ENCODE measurements at places on chromosomes 2 and 18.

DNA sequence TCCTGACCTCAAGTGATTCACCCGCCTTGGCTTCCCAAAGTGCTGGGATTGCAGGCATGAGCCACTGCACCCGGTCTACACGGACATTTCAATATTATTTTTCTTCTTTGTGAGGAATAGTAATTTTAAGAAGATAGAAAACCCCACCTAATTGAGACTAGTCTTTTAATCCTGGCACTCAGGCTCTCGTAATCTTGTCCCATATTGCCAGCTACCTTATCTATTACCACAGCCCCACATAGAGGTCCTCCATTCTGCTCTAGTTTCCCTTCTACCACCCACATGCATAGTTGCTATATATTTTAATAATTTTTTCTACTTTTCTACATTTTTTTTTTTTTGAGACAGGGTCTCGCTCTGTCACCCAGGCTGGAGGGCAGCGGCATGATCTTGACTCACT, 9.5 kb upstream of the USP14 start:
- no peak for DNase-seq

DNA sequence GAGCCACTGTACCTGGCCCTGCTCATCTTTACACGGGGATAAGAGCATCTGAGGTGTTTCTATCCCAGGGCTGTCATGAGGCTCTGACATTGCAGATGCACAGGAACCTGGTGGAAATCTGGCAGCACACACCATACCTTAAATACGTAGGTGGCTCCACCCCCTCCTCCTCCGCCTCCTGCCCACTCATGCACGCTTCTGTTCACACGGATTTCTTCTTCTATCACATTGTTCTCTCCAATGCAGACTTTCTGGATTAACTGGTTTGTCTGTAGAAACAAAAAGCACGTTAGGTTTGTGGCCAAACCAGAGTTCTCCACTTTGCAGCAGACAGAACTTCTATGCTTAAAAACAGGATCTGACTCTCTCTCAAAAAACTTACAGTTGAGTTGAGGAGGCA, 118.2 kb downstream of the CLIP4 start:
- no peak for DNase-seq

DNA sequence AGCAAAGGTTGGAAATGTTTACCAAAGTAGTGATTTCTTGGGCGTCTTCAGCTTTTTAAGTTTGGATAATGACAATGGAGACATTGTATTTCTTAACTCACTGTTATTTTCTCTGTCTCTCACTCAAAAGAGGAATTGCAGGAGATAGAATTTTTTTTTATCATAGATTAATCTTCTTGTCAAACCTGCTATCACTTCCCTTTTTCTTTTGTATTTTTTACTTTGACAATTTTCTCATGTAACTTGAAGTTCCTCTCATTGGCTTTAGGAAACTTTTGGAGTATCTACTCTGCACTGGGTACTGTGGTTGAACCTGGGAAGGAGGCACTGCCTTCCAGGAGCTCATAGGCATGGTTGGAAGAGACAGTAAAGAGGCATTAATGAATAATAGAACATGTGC, 489.1 kb downstream of the CNTNAP5 start:
- no peak for DNase-seq

GRCh38 chr2:50529600-50530218, 502.2 kb downstream of the NRXN1 start:
- DNase-seq = peak; percentile 26

- DNase-seq = no peak
Observed at GRCh38 chr2:132937629-132938028, 267.6 kb upstream of the LYPD1 start.

DNA sequence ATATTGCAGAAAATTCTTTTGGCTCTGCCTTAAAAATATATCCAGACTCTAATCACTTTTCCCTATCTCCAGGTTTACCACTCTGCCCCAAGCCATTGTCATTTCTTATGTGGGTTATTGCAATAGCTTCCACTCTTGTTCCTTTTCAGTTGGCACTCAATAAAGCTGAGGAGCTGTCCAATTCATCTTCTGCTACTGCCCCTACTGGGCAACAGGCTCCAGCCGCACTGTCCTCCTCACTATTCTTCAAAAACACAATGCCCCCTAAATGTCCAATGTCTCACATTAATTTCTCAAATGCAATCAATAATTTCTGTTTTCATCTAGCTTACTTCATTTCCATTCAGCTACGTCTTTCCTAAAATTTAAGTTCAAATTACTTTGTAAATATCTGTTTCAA, 1262.5 kb upstream of the CDH2 start:
- no peak for DNase-seq

GRCh38 chr2:86010083-86010482, 95.6 kb downstream of the POLR1A start:
- DNase-seq = no peak

DNA sequence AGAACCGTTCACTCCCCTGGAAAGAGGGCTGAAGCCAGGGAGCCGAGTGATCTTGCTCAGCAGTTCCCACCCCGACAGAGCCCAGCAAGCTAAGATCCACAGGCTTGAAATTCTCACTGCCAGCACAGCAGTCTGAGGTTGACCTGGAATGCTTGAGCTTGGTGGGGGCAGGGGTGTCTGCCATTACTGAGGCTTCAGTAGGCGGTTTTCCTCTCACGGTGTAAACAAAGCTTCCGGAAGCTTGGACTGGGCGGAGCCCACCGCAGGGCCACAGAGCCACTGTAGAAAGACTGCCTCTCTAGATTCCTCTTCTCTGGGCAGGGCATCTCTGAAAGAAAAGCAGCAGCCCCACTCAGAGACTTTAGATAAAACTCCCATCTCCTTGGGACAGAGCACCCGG, 180.8 kb downstream of the WDR7 start:
- DNase-seq = no peak

GRCh38 chr2:179890666-179891065, 29.3 kb upstream of the ZNF385B start:
- no peak for DNase-seq

- no peak for DNase-seq
Observed at GRCh38 chr2:207219676-207220501, 54.1 kb upstream of the KLF7 start.

DNA sequence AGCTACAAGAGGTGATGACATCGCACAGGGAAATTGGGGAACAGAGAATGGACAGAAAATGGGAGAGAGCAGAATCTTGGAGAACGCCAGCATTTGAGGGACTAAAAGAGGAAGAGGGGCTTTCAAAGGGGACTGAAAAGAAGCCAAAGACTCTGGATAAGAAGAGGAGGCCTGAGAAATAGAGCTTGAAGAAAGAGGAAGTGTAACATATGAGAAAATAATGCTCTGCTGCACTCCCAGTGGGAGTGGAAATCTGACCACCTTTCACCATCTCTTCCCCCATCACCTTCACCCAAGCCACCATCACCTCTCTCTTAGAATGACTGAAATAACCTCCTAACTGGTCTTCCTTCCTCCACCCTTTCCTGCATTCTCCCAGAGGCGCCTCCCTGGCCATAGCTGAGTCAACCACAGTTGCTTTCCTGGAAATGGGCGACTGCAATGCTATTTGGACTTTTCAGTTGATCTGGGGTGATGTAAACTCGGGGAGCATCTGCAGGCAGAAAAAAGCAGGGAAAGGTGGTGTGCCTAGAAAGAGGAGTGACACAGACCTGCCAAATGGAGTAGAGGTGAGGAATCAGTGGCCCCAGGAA, 16.8 kb downstream of the CXCR1 start:
- DNase-seq = no peak

GRCh38 chr2:74554820-74555531, 456 bp downstream of the DOK1 start:
- no peak for DNase-seq

DNA sequence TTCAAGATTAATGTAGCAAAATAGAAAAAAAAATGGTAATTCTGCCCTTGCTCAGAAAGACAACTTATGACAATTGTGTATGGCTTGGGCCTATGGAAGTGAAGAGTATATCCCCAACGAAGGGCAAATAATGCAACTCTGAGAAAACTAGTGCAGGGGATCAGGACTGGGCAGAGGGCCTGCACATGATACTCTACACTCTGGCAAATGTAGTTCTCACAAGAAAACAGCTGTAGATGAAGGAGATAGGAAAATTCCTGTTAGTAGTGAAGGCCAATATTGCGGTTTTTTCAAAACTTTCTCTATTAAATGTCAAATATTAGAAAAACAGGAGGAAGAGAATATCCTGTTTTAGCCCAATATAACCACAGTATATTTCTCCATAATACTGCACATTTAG, 77.8 kb downstream of the SCN9A start:
- DNase-seq = no peak

DNA sequence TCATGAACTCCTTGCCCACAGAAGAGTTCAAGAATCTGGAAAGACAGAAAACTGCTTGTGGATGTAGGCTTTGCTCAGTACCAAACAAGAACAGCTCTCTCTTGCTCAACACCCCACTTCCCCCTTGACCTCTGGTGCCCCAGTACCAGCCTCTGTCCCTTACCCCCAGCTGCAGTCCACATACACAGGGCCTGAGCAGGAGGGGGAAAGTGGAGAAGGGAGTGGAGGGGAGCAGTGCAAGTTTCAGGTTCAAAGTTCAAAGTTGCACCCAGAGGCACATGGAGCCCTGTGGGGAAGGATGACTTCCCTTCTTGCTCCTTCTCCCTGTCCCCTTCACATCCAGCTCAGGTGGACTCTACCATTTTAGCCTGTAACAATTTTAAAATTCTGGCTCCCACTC, 61.1 kb upstream of the LPIN2 start:
- DNase-seq = no peak

GRCh38 chr2:48856144-48856543, 100.6 kb upstream of the LHCGR start:
- no peak for DNase-seq

DNA sequence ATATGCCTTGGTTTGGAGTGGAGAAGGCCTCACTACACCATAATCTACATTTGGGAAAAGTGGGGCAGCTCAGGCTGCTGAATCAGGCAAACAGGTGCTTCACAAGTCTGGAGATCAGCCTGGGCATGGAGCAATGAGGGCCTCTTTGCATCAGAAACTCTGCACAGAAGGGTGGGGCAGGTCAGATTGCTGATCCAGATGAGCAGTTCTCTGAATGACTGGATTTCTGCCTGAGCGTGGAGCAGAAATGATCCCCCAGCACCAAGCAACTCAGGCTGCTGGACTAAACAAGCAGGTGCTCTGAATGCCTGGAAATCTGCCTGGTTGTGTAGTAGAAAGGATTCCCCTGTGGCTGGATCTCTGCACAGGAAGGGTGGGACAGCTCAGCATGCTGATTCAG, 605.3 kb upstream of the ZNF804A start:
- DNase-seq = no peak

DNA sequence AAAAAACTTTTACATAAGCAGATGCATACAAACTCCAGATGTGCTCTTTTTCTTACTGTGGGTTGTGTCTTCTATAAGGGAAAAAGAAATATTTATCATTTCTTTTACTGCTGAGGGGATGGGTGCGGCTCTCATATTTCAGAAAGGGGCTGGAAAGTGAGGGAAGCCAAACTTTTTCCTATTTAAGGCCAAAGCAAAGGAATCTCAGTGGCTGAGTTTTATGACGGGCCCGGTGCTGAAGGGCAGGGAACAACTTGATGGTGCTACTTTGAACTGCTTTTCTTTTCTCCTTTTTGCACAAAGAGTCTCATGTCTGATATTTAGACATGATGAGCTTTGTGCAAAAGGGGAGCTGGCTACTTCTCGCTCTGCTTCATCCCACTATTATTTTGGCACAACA, at the start of gene COL3A1:
COL3A1 (plus strand) TSS at position 210 of the 400 bp plus-strand sequence; CDS start at position 327, 117 bp downstream.
- DNase-seq = no peak

GRCh38 chr2:190972213-190972612, 41.8 kb downstream of the STAT1 start:
- no peak for DNase-seq

DNA sequence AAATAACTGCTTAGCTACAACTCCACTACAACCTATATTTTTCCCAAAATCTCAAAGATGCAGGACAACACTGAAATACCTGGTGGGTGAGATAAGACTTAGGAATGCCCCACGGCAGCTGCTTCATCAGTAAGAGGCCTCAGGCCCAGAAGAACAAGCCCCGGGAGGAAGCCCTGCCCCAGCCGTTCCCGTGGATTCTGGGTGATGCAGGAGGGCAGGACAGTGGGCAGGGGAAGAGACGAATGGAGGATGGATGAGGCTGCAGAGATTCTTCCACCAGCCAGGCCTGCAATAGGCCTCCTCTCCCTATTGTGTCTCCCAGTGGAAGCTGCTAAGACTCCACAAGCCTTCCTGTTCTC, 197.9 kb upstream of the HDAC4 start:
- DNase-seq = no peak

DNA sequence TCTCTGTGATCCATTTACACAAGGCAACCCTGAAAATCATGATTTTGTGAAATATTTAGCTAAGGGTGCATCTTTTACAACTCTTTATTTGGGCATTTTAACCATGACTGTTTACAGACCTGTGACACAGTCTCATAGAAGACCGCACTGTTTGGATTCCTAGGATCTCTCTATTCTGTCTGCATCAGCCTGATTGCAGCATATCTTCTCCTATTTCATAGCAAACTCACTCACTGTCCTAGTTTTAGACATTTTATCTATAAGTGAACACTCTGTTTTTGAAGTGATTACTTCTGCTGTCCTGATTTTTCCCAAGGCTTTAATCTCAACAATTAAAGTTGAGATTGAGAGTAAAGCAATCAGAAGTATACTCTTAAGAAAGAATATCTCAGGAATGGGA, 56.2 kb downstream of the CAVIN2 start:
- DNase-seq = no peak

- DNase-seq = no peak
Observed at GRCh38 chr2:219352448-219353023, 20.0 kb upstream of the RESP18 start.

GRCh38 chr2:201980389-201980821, 53.2 kb upstream of the FZD7 start:
- no peak for DNase-seq

GRCh38 chr2:177239932-177240630, 24.4 kb downstream of the NFE2L2 start:
- peak; percentile 61 for DNase-seq

DNA sequence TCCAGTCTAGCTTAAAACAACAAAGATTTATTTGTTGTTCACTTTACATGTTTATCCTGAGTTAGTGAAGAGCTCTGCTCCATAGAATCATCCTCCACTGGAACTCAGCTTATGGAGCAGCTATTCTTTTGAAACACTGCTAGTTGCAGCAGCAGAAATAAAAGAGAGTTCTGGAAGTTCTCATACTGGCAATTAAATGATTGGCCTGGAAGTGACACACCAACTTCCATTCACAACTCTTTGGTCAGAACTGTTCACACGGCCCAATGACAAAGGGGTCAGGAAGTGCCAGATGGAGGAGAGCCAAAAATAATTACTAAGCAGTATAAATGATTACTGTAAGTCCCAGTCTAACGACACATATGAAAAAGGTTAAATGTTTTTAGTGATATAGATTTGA, 39.1 kb downstream of the FBXO11 start:
- peak; percentile 62 for DNase-seq

GRCh38 chr2:190579915-190580846, 45.7 kb upstream of the NEMP2 start:
- DNase-seq = no peak

Data from retinal pigment epithelial cell (primary cell).